ENCODE measurements at places on chromosomes 5 and 9. TPM values are rescaled to one million over a fixed set of nuclear protein-coding genes. Genes with fewer than 3 reads are reported as not detected.

Gene GRXCR2
- not detected for total RNA-seq

Gene PCDHGA2
- 0.79 TPM for total RNA-seq

Gene C5orf58
- total RNA-seq = not detected

Gene SH2D3C
- 70.7 TPM for total RNA-seq

Gene PRDM9
- not detected for total RNA-seq

Gene NDUFS4
- total RNA-seq = 144 TPM

Gene CYLC2
- not detected for total RNA-seq

Gene CAVIN4
- total RNA-seq = 0.94 TPM

Gene LPAR1
- not detected for total RNA-seq

Gene OR1Q1
- not detected for total RNA-seq

Gene PPP2R2B
- 0.27 TPM for total RNA-seq

Gene RASEF
- total RNA-seq = under 0.01 TPM

Gene RNF183
- not detected for total RNA-seq

Gene CD74
- 12.0 TPM for total RNA-seq

Gene PAXX
- total RNA-seq = 65.9 TPM

Gene GIN1
- 5.0 TPM for total RNA-seq

Gene IL3
- not detected for total RNA-seq

Gene ECM2
- not detected for total RNA-seq

Gene SLC34A3
- total RNA-seq = not detected

Gene PDZD2
- 4.5 TPM for total RNA-seq

Gene ADAMTS16
- total RNA-seq = not detected

Gene RANBP3L
- total RNA-seq = not detected

Gene FKBP15
- 22.1 TPM for total RNA-seq

Gene GFPT2
- 7.6 TPM for total RNA-seq

Gene CTXN3
- total RNA-seq = not detected

Gene PLEKHG4B
- 0.05 TPM for total RNA-seq

Gene TRIM14
- 21.5 TPM for total RNA-seq
